Activated naive CD4-positive, alpha-beta T cell treated with anti-CD3 and anti-CD28 coated beads, Interleukin-2, amount 10 ng/mL, durations not matched to agents 5 hours and 36 hours (primary cell): ENCODE measurements at places on chromosomes 6 and 20. TPM values are rescaled to one million over a fixed set of nuclear protein-coding genes. Genes with fewer than 3 reads are reported as not detected.

LHFPL5 gene
- total RNA-seq: not detected

REM1 gene
- total RNA-seq: not detected

GSTA3 gene
- total RNA-seq: not detected

BCAS1 gene
- 0.07 TPM for total RNA-seq

LTB gene
- total RNA-seq: 1,452 TPM

RBL1 gene
- total RNA-seq: 42.1 TPM

LGSN gene
- total RNA-seq: not detected

LAMA4 gene
- not detected for total RNA-seq

LATS1 gene
- total RNA-seq: 37.6 TPM

SFTA2 gene
- total RNA-seq: not detected

ZC2HC1B gene
- total RNA-seq: not detected

LPA gene
- not detected for total RNA-seq

SSTR4 gene
- not detected for total RNA-seq

OPRM1 gene
- total RNA-seq: not detected

CDC25B gene
- total RNA-seq: 332 TPM

OTOR gene
- not detected for total RNA-seq

OOEP gene
- total RNA-seq: not detected

PTGIS gene
- 0.38 TPM for total RNA-seq

NHLRC1 gene
- 0.55 TPM for total RNA-seq

RNF182 gene
- not detected for total RNA-seq

E2F1 gene
- 52.9 TPM for total RNA-seq

CST8 gene
- not detected for total RNA-seq

CAGE1 gene
- not detected for total RNA-seq

TFAP2D gene
- not detected for total RNA-seq

PAX1 gene
- not detected for total RNA-seq

MUC21 gene
- not detected for total RNA-seq

CLDN20 gene
- not detected for total RNA-seq

IMPG1 gene
- not detected for total RNA-seq

TRIM31 gene
- not detected for total RNA-seq

CRISP3 gene
- not detected for total RNA-seq

ZNF391 gene
- 2.2 TPM for total RNA-seq

SPATS1 gene
- total RNA-seq: not detected

BPIFB1 gene
- not detected for total RNA-seq

MATN4 gene
- not detected for total RNA-seq

APOM gene
- 3.9 TPM for total RNA-seq
